ENCODE measurements at places on chromosomes 4 and X. TPM values are rescaled to one million over a fixed set of nuclear protein-coding genes. Genes with fewer than 3 reads are reported as not detected.

DNA sequence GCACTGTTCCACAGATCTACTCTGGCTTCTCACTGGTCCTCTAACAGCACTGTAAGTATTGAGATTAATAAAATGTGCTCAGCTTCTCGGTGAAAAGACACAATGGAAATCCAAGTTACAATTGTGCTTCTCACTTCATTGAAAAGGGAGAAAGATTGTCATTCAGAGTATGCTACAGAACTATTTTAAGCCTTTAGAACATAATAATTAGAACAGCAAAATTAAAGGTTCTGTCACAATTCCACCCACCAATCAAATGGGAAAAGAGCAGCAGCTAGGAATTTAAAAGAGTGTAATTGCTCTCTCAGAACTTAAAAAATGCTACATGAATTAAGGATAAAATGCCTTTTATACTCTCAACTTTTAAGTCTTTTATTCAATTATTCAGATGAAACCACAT lies 329.4 kb downstream of the ANK2 start:
- no peak for DNase-seq

- no peak for DNase-seq
Observed at GRCh38 chr4:37465845-37466244, 220.3 kb downstream of the RELL1 start.

DNA sequence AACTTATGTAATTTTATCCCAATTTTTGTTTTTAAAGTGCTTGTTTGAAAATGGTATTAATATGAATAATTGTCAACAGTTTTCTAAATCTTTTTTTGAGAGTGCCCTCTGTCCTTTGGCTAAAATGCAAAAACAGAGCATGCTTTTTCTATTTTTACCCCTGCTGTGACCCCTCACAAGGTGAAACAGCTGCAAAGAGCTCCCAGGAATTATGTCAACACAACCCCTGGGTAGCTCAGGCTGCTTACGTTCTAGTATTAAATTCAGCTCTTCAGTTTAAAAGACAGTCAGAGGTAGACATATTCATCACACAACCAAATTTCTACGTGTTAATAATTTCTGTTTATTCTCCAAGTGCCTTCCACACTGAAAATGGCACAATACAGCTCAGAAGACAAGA lies 367.5 kb downstream of the PRDM5 start:
- DNase-seq = no peak

- DNase-seq = peak; percentile 48
Observed at GRCh38 chr4:183249854-183250253, 70.2 kb downstream of the CLDN22 start.

GRCh38 chrX:69493193-69493592 lies 10.9 kb upstream of the NALF2 start:
- no peak for DNase-seq

GRCh38 chr4:2820216-2820982 lies 23.2 kb upstream of the ADD1 start:
- DNase-seq = no peak

GRCh38 chr4:8472689-8473197 lies 32.2 kb downstream of the TRMT44 start:
- DNase-seq = peak; percentile 100

DNA sequence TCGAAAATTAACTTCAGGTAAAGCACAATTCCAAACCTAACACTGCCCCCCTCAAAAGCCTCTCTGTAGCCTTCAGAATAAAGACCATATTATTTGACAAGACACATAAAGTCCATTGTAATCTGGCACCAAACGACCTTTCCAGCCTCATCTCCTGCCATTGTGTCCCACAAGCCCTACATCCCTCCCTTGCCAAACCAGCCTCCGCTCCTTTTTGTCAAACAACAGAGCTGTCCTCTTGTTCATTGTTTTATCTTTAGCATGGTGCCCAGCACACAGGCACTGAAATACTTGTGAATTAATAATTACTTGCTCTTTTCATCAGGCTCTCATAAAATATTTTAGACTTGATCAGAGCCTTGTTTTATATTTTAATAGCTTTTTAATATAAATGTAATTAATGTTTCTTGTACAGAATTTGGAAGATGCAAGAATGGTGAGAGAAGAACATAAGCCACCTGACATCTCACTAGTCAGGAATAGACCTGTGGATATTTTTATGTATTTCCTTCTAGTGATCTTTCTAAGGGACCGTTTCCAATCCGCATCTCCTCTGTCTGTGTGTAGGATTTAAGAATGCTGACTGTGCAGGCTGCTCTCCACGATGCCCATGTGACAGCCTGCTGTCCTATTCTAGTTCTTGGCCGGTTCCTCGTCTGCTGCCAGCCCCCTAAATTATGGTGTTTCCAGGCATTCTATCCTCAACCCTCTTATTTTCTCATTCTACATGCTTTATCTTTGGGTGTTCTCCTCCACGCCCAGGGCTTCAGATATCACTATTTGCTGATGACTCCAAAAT lies 3.0 kb upstream of the IRF2 start:
- no peak for DNase-seq

DNA sequence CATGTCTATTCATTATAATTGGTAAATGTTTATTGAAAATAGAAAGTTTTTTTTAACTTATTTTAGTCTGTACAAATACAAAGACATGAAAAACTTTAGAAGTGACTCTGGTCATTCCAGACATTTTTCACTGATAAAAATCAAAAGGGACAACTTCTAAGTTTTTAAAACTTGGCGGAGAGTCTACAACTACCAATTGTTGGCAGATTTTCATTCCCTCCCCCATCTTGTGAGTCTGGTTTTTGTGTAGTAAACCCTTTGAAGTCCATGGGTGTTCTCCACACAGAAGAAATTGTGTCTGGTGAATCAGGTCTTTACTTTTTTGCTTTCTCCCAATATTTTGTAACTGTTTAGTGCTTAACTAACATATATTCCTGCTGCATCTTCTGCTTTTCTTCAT lies 336.5 kb downstream of the PDGFC start:
- DNase-seq = no peak

DNA sequence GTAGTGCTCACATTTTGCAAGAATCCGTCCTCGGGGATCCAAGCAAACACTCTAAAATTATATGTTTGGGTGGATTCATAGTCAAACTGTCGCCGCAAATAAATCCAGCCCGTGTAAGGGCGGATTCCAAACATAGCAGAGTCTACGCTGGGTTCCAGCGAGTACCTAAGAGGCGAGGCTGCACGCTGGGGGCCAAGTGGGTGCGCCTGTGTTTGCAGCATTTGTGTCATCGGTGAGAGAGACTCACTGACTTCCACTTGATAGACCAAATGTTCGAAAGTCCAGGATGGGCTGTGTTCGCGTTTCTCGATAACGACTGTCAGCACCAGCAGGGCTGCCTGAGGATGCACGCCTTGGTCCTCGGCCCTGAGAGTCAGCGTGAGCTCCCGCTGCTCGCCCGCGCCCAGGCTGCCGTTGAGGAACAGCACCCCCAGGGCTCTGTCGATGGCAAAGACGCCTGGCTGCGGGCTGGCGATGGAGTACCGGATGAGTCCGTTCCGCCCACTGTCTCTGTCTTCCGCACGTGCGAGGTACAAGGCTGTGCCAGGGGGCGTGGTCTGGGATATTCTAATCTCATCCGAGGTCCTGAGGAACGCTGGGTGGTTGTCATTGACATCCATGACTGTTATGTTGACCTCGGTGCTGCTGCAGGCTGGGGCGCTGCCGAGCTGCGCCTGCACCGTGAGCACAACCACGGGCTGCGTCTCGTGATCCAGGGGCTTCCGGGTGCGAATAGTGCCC lies 158.7 kb downstream of the DCHS2 start:
- no peak for DNase-seq

GRCh38 chr4:5416637-5417036 lies 291.7 kb downstream of the EVC2 start:
- no peak for DNase-seq

DNA sequence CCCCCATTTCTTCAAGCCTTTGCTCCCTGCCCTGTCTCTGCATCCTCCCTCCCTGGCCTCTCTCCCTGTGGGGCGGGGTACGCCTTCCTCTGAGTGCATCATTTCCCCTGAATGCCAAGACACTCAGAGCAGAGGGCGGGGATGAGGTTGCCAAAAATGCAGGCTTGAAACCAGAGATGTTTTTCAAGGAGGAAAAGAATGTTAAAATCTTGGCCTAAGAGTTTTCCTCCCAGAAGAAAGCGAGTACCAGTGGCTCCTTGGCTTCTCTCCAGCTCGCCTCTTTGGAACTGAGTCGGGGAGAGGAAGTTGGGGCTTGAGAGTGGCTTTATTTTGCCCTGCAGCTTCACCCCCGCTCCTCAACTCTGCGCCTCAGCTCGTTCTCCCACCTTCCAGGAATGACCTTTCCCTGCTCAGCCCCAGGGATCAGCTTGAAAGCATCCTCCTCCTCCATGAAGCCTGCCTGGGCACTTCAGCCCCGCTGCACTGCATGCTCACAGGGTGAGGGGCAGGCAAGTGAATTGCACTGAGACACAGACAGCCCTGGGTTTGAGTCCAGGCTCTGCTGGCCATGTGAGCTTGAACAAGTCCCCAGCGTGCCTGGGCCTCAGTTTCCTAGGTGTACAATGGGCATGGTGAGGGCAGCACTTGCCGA lies 57.5 kb upstream of the SORCS2 start:
- DNase-seq = peak; percentile 37

DNA sequence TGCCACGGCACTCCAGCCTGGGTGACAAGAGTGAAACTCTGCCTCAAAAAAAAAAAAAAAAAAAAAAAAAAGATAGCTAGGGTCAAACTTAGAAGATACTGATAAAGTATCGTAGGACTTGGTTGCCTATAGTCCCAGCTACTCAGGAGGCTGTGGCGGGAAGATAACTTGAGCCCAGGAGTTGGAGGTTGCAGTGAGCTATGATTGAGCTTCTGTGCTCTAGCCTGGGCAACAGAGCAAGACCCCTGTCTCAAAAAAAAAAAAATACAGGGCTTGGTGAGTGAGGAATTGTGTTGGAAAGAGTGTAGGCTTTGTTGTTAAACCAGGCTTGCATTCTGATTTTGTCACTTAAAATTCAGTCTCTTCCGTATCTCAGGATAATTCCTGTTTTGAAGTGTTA lies 6.2 kb downstream of the TAF1 start:
- DNase-seq = no peak

- DNase-seq = no peak
Observed at GRCh38 chrX:13188731-13189309, 131.0 kb downstream of the ATXN3L start.

DNA sequence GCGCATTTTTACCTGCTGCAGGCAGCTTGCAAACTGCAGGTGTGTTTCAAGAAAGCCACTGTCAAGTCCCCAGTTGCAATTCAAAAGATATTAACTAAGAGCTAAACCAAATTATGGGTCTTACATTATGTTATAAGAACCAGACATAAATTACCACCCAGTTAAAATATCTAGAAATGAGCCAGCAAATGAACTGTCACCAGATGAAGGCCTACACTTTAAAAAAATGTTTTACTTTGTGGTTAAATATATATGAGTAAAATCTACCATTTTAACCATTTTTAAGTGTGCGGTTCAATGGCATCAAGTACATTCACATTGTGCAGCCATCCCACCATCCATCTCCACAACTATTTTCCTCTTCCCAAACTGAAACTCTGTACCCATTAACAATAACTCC lies 32.0 kb upstream of the TMEM131L start:
- no peak for DNase-seq

DNA sequence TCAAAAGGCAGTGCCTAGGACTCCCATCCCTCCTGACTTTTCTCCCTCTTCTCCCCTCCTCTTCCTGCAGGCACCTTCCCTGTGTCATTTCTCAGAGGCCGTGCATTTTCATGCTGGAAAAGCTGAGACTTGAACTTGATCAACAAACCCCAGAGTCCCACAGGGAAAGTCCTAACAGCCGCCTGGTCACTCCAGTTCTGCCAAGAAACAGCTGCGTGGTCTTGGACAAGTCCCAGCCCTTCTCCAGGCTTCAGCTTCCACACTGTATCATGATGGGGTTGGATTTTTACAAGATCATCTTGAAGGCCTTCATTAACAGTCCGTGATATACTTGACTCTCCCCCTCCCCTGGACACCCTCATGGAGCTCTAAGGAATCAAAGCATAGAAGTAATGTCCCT lies 366.0 kb downstream of the BCOR start:
- no peak for DNase-seq

GRCh38 chr4:28558895-28559294 lies 1698.3 kb downstream of the STIM2 start:
- DNase-seq = peak; percentile 1

DNA sequence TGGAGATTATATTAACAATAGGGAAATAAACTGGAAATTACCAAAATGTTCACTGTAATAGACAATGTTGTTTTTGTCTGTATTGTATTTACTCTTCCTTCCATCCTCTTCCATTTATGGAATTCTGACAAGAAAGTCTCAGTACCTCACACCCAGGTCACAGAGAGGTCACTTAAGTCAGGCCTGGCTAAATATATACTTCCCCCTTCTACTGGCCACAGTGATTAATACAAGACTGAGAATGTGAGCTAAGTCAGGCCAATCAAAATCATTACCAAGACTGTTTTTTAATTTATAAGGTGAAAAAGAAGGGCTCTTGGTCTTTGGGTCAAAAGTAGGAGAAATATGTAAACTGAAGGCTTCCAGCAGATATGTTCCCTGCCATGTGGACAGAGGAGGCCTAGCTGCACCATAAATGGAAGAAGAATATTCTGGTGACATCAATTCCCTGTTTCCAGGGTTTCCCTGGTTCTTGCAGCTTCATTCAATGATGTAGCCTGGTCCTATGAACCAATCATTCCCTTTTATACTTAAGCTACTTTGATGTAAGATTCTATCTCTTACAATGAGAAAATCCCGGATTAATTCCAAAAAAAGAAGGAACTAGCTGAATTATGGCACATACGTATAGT lies 64.3 kb downstream of the LRBA start:
- DNase-seq = no peak

DNA sequence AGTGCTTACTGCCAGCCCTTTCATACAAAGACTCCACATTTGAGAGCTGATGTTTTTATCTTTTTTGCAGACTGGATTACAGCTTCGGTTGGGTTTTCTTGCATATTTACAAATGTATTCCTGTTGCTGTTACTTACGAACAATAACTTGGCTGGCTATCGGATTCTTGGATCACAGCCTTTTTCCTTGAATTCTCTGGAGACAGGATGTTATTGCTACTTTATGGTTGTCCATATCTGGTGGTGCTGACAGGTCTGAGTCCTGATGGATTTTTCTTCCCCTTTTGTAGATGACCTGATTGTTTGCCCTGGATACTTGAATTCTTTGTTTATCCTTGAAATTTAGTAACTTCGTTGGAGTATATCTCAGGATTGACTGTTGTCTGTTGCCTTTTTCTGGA lies 77.7 kb downstream of the PDK3 start:
- DNase-seq = no peak

The HMX1 gene
- not detected for total RNA-seq

The DDX53 gene
- total RNA-seq = under 0.01 TPM

The MEPE gene
- not detected for total RNA-seq

The ZMAT1 gene
- 0.43 TPM for total RNA-seq

The TLL1 gene
- 19.0 TPM for total RNA-seq

The FGF16 gene
- not detected for total RNA-seq

The TLR6 gene
- 2.3 TPM for total RNA-seq

The HS6ST2 gene
- not detected for total RNA-seq

The HSFX4 gene
- total RNA-seq = not detected

The ADH1B gene
- 0.43 TPM for total RNA-seq

The FAM53A gene
- 0.86 TPM for total RNA-seq

The MAGEA12 gene
- not detected for total RNA-seq
